K562 (cell line): ENCODE measurements at places on chromosomes 13 and 19.

- DNase-seq: no peak
These were observed 26.7 kb downstream of the MAB21L1 start for GRCh38 chr13:35449821-35450220.

- DNase-seq: no peak
These were observed 3.4 kb upstream of the CILP2 start for GRCh38 chr19:19534556-19535265.

DNA sequence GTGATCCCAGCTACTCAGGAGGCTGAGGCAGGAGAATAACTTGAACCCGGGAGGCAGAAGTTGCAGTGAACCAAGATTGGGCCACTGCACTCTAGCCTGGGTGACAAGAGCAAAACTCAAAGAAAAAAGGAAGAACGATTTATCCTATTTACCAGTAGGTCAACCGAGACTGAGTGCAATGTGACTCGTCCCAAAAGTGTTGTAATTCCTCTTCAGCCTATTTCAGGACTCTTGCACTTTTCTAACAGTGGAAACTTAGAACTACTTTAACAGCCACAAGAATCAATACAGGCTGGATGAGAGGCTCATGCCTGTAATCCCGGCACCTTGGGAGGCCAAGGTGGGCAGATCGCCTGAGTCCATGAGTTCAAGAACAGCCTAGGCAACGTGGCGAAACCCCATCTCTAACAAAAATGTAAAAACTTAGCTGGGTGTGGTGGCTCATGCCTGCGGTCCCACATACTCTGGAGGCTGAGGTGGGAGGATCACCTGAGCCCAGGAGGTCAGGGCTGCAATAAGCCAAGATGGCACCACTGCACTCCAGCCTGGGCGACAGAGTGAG lies 4.3 kb upstream of the NR1H2 start:
- DNase-seq: no peak

DNA sequence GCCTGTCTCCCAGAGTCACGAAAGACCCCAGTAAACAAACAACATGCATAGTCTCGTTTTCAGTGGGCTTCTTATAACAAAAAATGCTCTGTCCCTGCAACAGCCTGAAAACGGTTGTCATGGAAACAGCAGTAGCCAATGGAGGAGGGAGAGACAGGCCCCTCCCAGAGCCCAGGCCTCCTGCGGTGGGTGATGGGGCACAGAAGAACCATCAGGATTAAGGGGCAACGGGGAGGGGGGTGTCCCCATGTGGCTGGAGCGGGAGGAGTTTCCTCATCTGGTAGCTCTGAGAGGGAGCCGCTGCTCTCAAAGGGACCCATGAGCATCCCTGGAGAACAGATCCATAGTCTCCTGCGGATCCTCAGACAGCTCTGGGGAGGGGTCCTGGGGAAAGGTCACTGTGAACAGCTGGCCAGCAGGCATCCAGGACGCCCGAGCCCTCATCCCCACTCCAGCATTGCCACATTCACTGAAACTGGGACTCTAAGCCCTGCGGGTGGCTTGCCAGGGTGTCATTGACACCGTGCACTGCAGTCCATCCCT lies 37.5 kb upstream of the PNMA8B start:
- no peak for DNase-seq

DNA sequence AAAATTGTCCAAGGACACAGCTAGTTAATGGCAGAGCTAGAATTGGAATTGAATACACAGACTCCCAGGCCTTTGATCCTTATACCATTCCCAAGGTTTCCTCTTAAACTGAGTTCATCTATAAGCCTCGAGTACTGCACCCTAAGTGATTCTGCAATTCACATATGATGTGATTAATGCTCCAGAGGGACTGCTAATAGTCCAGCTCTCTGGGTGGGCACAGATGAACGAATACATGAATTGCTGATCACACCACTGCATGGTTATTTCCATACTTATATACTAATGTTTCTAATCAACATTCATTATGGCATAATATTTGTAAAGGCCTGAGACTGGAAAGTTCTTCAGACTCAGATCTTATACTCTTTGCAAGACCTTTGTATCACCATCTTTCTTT lies 101.8 kb downstream of the NUFIP1 start:
- no peak for DNase-seq

DNA sequence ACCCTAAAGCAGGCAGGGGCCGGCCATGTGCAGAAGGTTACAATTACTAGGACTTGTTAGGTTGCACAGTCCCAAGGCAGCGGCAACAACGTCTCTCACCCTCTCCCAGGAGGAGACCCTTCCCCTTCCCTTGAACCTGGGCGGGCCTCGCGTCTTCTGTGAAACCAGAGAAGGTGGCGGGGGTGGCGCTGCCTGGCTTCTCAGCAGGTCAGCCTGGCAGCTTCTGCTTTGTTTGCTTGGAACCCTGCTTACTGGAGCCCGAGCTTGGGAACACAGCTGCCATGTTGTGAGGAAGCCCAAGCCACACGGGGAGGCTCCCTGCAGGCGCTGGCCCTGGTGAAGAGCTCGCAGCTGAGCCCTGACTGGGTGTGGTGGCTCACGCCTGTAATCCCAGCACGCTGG lies 15.5 kb downstream of the MKNK2 start:
- DNase-seq: no peak

DNA sequence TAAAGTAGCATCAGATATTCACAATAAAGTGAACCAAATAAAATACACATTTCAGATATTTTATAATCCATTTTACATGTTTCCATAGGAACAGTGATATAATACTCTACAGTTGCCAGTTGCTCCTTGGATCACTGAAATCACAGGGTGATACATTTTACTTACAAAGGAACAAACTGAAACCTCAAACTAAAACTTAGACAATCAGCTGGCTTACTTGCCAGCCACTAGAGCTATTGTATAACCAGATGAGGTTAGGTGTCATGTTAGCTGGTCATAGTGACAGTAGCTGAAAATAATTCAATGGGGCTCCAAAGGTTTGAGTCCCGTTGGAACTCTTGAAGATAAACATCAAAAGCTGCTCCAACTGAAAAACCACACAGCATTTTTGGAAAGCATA lies 274.6 kb downstream of the ITGBL1 start:
- DNase-seq: no peak

DNA sequence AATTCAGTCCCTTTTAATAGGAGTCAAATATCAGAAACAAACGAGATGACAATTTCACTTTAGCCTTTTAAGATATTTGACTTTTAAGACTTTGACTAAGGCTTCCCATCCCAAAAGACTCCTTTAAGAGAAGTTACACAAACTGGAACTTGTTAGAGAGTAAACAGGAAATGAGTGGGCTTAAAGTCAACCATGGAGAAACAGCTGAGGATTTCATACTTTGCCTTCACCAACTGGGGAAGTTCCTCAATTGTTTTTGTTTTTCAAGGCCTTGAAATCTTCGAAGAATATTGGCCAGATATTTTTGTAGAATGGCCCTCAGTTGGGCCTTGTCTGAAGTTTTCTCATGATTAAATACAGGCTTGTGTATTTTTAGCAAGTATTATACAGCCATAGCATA lies 227.3 kb downstream of the POU4F1 start:
- no peak for DNase-seq
